GM12878 (cell line): ENCODE measurements at places on chromosomes 5 and 9. TPM values are rescaled to one million over a fixed set of nuclear protein-coding genes. Genes with fewer than 3 reads are reported as not detected.

The SPATA31C1 gene
- total RNA-seq: not detected in 2 replicates

The CDH9 gene
- not detected in 2 replicates for total RNA-seq

The MLANA gene
- not detected in 2 replicates for total RNA-seq

The CCL28 gene
- 3.4 and 3.6 TPM in 2 replicates for total RNA-seq

The RNF183 gene
- not detected in 2 replicates for total RNA-seq

DNA sequence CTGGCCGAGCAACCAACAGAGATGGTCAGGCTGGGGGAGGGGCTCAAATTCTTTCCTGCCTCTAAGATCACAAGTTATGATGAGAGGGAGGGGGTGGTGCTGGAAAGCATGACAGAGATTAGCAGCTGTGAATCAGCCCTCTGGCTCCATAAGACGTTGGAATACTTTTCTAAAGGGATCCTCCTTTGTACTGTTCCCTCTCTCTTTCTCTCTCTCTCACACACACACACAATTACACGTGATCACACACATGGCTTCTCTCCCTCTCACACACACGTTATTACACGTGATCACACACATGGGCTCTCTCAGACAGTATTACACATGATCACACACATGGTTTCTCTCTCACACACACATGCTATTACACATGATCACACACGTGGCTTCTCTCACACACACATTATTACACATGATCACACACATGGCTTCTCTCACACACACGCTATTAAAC lies at the start of gene SLC45A2:
TSS of gene SLC45A2 (minus strand) at position 23 of the 454 bp plus-strand sequence. CDS start 110 bp downstream, outside the sequence.
- DNase-seq: no peak

- DNase-seq: no peak
These were observed 9.1 kb upstream of the PTGES start for GRCh38 chr9:129761901-129762369.

DNA sequence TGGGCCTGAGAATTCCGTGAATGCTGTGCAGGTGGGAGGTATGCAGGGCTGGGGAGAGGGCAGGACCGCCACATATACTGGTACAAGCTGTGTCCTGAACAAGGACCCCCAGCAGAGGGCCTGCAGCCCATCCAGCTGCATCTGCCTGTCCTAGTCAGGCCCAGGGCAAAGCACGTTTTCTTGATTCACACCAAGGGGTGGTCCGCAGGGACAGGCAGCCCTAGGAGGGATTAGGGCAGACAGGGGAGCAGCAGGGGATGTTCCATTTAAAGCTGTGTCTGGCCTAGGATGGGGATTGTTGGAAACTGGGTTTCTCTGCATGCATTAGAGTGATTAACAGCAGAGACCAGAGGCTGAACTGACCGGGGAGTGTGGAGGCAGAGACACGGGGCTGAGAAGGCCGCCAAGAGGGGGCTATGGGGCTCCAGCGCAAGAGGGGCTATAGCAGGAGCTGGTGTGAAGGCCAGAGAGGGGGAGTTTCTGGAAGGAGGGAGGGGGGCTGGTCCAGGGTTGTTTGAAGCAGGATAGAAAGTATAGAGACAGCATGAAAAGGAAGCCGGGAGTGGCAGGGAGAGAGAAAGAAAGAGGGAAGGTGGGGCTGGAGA lies 2.7 kb downstream of the GRM6 start:
- DNase-seq: no peak

DNA sequence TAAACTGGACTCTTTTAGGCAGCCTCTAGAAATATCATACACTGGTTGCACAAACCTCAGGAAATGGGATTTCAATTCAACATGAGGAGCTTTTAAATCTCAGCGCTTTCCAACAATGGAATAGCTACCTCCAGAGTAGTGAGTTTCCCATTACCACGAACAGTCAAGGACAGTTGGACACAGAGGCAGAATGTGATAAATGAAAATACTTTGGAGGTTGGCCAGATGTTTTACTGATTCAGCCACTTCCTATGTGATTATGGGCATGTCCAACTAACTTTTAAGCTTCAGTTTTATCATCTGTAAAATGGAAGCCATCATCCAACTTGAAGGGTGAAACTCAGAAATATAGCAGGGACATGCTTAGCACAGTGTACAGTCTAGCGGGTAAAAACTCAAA lies 2.1 kb downstream of the FBXW2 start:
- DNase-seq: no peak

DNA sequence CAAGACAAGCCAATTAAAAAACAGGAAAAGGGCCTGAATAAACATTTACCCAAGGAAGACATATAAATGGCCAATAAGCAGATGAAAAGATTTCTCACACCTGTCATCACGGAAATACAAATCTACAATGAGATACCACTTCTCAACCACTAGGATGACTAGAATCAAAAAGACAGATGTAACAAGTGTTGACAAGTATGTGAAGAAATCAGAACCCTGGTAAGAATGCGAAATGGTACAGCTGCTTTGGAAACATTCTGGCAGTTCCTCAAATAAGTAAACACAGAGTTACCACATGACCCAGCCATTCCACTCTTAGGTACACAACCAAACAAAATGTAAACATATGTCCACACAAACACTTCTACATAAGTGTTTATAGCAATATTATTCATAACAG lies 32.5 kb downstream of the LEAP2 start:
- DNase-seq: no peak

DNA sequence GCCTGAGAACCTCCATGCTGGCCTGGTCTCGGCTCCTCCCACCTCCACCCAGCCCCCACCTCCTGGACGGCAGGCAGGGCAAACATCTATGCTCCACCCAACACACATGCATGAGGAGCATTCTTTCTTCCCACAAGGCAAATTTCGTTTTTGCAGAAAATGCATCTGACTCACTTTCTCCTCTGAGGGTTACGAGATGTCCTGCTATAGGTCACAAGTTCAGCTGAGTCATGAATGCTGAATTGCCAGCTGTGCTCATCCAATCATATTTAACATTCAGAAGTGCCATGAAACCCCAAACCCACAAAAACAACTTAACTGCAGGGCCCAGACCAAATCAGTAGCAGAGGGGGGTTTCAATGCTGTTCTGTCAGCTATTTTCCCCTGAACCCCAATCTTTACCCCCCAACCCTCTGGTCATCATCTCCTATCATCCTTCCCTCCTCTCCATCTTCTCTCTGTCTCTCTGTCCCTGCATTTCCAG lies 39.0 kb upstream of the OSMR start:
- peak; percentile 9 for DNase-seq

DNA sequence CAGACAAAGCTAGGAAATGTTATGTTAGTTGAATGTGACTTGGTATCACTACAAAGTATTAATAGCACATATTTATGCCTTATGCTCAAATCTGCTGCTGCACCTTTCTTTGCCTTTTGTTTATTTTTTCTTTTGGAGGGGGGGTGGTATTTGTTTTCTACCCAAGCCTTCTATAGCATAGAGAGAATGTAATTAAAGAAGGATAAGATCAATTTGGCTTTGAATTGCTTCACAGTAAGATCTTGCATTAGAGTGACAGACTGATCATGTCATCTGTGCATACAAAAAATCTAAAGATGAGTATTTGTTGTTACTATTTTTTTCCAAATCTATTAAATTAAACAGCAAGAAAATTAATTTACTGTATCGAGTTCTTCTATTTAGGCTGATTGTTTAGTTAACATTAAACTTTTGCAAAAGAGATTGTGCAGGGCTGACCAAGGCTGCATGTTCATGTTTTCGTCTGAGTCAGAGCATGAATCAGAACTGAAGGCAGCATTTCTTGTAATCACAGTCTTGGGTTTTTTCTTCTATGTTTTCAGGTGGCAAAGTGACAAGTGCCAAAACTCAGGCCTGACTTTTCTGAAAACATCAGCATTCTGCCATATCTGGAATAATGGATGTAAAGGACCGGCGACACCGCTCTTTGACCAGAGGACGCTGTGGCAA lies 1007.1 kb upstream of the WWC1 start:
- no peak for DNase-seq
